ENCODE measurements at places on chromosomes 5 and 9.

DNA sequence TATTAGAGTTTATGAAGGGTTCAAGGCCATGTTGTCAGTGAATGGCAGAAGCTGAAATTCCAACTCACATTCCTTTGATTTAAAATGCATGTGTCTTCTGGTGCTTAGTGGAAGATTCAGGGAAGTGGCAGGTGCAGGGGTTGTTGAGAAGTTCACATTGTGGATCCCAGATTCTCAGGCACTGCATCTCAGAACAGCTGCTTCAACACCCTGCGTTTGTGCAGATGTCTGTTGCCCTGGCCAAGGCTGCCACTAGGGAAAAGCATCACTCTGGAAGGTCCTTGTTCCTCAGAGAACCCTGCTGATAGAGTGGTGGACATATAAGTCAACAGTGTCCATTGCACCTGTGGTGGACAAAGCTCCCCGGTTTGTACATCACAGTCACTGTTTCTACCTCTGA is 162.7 kb downstream of the PAPPA start:
- no peak for DNase-seq

GRCh38 chr9:36213989-36214388 is 23.3 kb downstream of the CLTA start:
- DNase-seq: no peak

- DNase-seq: no peak
These were observed 5.9 kb upstream of the QSOX2 start for GRCh38 chr9:136251264-136252115.

GRCh38 chr9:114259798-114260523 is 62.9 kb upstream of the ORM1 start:
- DNase-seq: no peak

DNA sequence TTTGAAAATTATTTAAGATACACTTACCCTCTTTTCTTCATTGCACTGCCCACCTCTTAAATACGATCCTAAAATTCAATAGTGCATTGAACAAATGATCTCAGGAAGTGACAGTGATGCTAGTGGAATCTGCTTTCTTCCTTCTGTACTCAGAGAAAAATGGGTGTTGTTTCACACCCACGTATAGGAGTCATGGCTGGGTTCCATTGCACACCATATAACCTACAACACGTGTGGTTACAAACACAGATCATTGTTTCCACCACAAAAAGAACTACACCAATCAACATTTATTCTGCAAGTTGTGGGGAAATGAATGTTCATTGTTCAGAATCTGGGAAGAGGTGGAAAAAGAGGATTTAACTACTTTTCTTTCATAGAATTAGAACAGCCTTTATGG is 275.9 kb downstream of the MAN2A1 start:
- DNase-seq: no peak

GRCh38 chr9:128683340-128684064 is 5.5 kb upstream of the SET start:
- DNase-seq: peak; percentile 64

Data from activated CD4-positive, alpha-beta T cell treated with anti-CD3 and anti-CD28 coated beads, Interleukin-2, amount 50 U/mL, for 16 hours (primary cell).